AG04449 (cell line): ENCODE measurements at places on chromosomes 3 and 15.

DNA sequence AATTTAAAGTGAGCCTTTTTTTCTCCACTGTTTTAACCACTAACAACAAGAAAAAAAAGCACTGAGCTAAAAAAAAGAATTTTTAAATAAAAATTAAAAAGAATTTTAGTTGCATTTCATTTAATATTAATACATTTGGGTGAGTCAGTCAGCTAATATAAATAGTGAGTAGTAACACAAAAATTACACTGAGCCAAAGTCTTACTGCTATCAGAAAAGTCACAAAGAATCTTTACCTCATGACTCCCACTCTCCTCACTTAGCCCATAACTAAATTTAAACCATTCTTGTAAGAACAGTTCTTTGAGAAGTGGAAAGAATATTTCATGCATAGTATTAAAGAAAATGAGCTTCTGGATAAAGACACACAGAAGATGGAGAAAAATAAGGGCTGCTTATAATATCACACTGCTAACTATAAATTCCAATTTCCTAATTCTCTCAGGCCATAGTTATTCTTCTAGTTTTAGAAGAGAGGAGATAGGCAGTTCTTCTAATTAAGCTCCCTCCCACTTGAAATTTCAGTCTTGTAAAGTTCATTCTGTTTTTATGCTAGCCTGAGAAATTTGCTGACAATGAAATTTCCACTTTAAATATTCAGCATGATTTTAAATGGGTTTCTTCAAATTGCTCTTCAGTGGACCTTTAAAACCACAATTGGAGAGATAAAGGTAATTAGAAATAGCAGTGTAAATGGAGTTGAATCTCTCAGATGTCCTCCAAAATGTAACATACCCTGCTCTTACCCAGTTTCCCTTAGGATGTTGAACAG is 17.6 kb downstream of the SHQ1 start:
- DNase-seq: no peak

GRCh38 chr3:87856126-87856525 is 202.7 kb downstream of the CGGBP1 start:
- DNase-seq: no peak

DNA sequence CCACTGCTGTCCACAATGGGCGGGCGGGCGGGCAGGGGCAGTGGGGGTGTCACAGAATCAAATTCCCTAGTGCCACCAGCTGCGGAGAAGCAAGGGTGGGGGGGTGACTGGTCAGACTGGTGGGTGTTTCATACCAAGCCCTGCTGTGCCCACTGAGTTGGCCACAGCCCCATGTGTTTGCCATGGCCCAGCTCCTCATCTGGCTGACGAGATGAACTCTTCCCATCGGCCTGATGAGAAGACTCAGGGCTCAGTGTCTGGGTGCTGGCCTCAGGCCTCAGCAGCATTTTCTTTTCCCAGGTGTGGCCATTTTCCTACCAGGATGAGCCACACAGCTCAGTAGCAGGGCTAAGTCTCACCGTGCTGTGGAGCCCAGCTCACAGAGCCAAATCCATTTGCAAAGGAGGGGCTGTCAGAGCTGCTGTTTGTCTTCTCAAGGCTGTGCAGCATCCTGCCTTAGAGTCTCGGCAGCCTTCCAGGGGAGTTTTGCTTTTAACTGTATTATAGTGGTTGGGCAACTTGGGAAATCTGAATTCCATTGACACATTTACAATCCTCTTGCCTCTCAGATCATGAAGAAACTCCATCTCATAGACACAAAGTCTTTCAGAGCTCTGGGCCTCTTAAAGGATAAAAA is 176.8 kb downstream of the ABHD5 start:
- peak; percentile 80 for DNase-seq

- DNase-seq: no peak
Measured at GRCh38 chr15:75736256-75736655, 23.6 kb upstream of the CSPG4 start.
